Cardiac muscle cell (in vitro differentiated cells and primary cell): ENCODE measurements at places on chromosomes 12 and 14.

- peak; percentile 79 for DNase-seq
Observed at GRCh38 chr12:121626853-121627640, 717 bp downstream of the ORAI1 start.

GRCh38 chr12:11183011-11183410, 3.7 kb downstream of the TAS2R42 start:
- no peak for DNase-seq

- no peak for DNase-seq
Observed at GRCh38 chr12:41122894-41123293, 65.2 kb upstream of the PDZRN4 start.

DNA sequence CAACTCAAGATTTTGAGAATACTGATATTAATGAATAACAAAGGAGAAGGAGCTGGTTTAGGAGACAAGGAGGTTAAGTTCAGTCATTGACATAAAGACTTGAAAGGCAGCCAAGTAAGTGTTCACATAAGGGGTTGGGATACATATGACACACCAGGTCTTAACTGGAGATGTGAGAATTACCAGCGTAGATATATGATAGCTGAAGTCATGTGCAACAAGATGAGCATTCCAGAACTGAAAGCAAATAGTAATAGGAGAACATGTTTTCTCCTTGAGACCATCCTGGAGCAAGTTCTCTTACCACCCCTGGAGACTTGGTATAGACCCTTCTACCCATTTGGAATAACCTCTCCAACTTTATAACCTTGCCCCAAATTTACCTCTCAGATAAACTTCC, 43.3 kb upstream of the NPFF start:
- no peak for DNase-seq

GRCh38 chr12:47819896-47820630, at the start of gene HDAC7:
Gene HDAC7, minus strand, starts transcription at chr12:47819903. Its CDS starts 118 bp downstream, at chr12:47819785.
- DNase-seq, result peak; percentile 95

GRCh38 chr12:113214895-113215400, 6.3 kb upstream of the TPCN1 start:
- DNase-seq, result peak; percentile 97

- DNase-seq, result no peak
Observed at GRCh38 chr14:104394409-104394851, 185.1 kb upstream of the C14orf180 start.

GRCh38 chr12:121326996-121327674, 25.1 kb downstream of the ANAPC5 start:
- DNase-seq, result no peak

DNA sequence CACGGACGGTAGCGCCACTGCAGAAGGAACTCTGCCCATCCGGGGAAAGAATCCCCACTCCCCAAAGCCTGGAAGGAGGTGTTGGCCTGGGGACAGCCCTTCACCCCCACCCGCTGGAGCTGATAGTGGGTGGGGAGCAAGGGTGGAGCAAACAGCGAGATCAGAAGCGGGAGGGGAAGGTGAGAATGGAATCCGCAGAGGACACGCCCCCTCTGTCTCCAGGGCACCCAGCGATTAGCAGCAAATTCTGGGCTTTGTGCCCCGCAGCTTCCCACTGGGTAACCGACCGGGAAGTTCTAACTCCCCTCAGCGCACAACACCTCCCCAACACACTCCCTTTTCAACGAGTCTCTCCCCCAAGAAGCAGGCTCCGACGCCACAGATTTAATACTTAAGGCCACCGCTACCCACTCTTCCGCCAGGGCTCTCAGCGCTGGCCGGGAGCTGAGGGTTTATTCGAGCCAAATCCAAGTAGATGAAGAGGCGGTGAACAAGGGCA, 1.4 kb downstream of the SLC25A29 start:
- DNase-seq, result peak; percentile 50

- DNase-seq, result peak; percentile 55
Observed at GRCh38 chr14:100317912-100318808, 5.0 kb upstream of the SLC25A47 start.

- DNase-seq, result no peak
Observed at GRCh38 chr12:71904629-71905028, 34.0 kb upstream of the TPH2 start.

DNA sequence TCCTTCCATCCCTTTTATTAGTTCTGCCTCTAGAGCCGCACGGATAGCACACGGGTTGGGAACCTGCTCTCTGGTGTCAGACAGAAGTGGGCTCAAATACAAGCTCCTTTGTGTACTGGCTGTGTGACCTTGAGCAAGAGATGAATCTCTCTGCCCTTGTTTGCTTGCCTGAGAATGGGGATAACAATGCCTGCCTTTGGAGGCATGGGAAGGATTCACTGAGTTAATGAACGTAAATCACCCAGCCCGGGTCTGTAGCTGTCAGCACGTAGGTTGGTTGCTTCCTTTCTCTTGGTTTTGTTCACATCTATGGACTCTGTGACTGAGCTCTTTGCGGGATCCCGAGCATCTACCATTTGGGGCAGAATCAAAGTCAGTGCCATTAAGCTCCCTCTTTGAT, 79.3 kb upstream of the NRXN3 start:
- DNase-seq, result no peak

GRCh38 chr12:100184549-100185145, 16.0 kb upstream of the ACTR6 start:
- no peak for DNase-seq

DNA sequence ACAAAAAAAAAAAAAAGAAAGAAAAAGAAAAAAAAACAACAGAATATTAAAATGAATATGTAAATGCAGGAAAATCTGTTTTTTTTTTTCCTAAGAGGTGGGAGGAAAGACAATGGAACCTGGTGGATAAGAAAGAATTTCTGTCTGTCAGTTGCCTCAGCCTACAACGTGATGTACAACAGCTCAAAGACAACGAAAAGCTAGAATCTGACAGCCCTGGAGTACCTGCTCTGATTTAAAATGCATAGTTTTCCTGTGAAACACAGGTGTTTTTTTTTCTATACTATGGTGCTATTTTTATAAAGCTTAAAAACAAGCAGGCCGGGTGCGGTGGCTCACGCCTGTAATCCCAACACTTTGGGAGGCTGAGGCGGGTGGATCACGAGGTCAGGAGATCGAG, 30.0 kb upstream of the ULK1 start:
- DNase-seq, result no peak

DNA sequence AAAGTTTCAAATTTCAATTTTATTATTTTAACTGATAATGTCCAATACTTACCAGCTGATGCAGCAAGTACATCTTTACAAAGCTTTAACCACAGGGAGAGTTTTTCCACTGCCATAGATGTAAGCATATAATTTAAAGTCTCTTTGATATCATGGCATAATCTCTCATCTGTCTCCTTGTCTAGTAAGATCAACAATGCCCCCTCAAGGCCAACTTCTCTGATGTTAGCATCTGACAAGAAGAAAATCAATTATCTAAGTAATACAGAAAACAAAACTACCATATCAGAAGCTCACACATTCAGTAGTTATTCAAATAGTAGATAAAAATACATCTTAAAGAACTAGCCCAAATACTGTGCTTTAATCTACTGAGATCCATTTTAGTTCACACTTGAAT, 94.2 kb downstream of the HEATR5A start:
- no peak for DNase-seq

DNA sequence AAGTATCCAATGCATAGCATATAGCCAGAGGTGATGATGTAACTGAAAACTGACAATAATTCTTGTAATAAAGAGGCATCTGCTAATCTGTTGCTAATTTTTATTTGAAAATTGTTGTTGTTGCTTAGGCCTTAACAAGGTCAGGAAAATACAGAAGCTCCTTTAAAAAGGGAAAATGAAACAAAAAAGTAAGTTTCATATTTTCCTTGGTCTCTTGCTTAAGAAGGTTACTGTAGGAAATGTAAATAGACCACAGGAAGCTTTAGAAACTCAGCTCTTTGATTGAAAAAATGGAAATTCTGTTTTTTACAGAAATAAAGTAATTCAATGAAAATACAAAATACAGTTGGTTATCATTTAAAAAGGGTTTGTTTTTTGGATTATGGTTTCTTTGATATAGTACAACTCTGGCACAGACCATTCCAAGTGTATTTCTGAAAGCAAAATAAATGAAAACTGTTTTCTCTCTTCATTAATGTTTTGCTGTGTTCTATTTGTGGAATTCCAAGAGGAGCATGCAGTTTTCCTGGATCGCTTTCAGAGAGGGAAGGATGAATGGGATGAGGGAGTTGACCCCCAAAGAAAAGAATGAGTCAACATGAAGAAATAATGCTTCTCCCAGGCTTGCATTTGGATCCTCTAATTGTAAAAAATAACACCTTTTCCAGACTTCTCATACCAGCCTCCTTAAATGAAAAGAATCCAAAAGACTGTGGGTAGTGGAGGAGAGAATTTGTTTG, 398.0 kb upstream of the FAR2 start:
- no peak for DNase-seq

- no peak for DNase-seq
Observed at GRCh38 chr12:110782094-110782493, 39.4 kb upstream of the PPP1CC start.

GRCh38 chr12:78981-79380, 12.4 kb downstream of the IQSEC3 start:
- DNase-seq, result no peak

- DNase-seq, result no peak
Observed at GRCh38 chr12:80015660-80016059, 80.8 kb upstream of the PPP1R12A start.

DNA sequence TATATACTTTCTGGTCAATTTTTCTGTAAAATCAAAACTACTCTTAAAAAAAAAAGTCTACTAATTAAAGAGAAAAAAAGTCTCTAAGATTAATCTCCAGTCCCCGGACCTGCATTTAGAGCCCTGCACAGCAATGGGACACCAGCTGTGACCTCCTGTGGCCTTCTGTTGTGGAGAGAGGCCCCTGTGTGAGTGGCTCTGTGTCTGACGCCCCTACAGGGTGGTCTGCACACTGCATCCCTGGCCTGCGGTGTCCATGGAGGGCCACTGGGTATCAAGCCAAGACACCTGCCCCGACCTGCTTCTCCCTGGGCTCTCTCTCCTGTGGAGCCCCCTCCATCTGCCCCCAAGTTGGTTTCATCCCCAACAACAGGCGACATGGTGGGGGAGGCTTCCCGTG, 248.0 kb upstream of the DIO3 start:
- no peak for DNase-seq

GRCh38 chr14:85907536-85907935, 377.6 kb downstream of the FLRT2 start:
- no peak for DNase-seq

- no peak for DNase-seq
Observed at GRCh38 chr12:119748497-119748896, 80.6 kb downstream of the PRKAB1 start.

- DNase-seq, result peak; percentile 21
Observed at GRCh38 chr12:121295746-121296617, 527 bp downstream of the CAMKK2 start.
